ENCODE measurements at places on chromosomes 3 and 15.

DNA sequence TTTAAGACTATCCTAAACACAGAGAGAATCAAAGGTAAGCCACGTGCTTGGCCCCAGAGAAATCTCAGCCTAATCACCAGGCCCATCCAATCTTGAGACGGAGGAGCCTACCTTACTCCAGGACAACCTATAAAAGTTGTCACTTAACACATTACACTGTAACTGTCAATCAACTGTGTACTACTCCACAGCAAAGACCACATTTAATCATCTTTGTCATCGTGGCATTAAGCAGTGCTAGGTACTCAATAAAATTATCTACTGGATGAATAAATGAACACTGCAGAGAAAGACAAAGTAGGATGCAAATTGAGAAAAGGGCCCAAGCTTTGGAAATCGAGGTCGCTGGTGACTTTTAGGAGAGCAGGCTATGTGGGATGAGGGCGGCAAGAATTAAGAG is 466.7 kb downstream of the SHQ1 start:
- DNase-seq, result no peak

DNA sequence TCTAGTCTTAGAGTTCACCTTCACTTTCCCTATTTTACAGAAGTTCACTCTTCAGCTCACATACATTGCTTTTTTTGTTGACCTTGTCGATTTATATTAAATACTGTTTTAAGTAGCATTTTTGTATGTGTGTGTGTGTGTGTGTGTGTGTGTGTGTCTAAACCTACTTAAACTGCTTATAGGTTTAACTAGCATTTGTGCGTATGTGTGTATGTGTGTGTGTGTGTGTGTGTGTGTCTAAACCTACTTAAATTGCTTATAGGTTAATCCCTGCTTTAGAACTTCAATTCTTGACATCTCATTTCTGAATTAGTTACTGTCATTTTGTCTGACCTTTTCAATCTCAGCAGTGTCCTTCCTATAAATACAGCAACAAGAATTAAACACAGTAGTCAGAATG is 254.8 kb upstream of the EPHA3 start:
- DNase-seq, result no peak

- no peak for DNase-seq
Observed at GRCh38 chr15:69691307-69692015, 238.8 kb downstream of the RPLP1 start.

DNA sequence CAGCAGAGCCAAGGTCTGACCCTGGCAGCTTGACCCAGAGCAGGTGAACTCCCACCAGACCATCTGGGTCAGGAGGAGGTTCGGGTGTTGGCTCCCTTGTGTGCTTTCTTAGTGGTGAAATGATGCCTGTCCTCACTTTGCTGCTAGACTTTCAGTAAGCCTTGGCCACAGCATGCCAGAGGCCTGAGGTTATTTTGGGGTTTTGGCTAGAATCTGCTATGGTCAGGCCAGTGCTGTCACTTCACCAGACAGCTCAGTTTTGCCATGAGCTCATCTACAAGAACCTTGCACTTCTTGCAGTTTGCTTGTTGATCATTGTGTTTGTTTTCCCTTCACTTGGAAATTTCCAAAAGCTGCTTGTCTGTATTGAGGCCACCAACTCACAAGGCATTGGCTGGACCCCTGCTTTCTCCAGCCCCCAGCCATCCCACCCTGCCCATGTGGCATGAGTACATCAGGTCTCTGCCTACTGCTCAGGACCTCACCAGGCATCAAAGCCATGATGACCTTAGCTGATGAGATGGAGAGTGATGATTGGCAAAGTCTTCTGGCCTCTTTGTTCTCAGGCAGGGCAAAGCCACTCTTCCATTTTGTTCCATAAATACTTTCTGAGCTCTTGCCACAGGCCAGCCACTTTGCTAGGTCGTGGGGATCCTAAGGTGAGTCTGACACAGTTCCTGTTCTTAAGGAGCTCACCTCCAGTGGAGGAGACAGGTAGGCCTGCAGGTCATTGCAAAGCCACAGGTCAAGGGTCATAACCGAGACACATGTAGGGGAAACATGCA is 122.6 kb downstream of the ARNT2 start:
- no peak for DNase-seq

DNA sequence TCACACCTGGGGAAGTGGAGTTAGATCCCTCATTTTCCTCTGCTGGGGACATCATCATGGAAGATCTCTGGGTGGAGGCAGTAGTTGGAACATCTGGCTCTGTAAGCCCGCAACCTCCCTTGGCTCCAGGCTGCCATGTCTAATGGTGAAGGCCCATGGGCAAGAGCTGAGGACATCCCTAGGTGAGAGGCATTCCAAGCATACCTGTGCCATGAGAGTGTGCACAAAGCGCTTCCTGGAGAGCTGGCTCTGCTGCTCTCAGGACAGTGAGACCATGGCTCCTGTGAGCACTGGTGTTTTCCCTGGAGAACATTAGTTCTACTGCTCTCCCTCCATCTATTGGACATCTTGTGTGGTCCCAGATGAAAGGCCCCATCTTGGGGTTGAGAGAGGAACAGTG is 7.7 kb downstream of the MAPKAPK3 start:
- no peak for DNase-seq

DNA sequence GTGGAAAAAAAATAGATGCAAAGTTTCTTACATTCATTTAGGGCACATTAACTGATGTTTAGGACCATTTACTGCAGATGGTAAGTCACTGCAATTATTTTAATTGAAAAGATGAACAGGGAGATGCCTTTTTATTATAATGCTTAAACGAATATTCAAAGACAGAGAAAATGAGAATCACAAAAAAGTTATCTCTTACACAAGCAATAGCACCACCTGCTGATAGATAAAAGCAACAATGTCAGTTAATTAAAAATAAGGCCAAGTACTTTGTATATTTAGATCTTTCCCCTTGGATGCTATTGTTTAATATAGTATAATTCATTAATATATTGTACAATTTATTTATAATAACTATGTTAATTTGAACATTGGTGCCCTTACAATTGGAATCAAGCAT is 55.9 kb downstream of the IFT80 start:
- no peak for DNase-seq

All from stomach (tissue), 19 donors.